Sciatic nerve (tissue), 2 donors: ENCODE measurements at places on chromosomes 1 and 21.

GRCh38 chr21:23968722-23969647 lies 1638.3 kb downstream of the MRPL39 start:
- DNase-seq, result no peak

DNA sequence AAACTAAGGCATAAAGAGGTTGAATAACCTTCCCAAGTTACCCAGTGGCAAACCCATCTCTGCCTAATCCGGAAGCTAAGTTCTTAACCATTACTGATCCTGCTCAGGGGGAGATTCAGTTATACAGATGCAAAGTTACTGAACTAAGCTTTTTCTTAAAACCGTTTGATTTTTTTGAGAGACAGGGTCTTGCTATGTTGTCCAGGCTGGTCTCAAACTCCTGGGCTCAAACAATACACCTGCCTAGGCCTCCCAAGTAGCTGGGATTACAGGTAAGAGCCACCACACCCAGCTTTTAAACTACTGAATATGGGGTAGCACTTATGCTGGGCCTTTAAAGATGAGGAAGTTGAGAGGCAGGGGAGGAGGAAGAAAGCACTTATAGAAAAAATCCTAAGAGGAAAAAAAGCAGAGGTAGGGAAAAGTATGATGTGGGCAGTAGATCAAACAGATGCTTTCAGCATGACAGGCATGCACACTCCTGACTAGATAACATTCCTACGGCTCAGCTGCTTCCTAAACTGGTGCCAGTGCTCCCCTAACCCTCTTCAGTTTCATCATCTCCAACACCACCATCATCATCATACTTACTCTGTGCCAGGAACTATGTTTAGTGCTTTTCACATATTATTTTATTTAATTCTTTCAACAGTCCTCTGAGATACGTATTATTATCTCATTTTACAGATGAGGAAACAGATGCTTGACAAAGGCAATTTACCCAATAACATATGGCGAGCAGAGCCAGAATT lies 5.8 kb downstream of the PAFAH2 start:
- DNase-seq, result no peak

- no peak for DNase-seq
Measured at GRCh38 chr1:4085546-4085945, 185.5 kb upstream of the C1orf174 start.

DNA sequence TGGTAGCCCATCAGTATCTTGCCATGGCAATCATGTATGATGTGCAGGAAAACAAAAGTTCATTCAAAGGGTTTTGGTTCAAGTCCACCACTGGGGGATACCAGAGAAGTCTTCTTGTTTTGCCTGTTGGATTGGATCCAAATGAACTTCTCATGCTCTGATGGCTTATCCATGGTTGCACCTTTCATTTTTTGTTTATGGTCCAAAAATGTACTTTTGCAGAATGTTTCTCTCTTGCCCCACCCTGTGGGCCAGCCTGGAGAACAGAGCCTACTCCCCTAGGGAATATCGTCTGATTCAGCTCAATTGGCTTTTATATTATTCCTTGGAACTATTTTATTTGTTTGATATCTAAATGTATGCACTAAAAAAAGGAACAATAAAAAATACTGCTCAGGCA lies 20.1 kb upstream of the CLCA1 start:
- DNase-seq, result no peak

DNA sequence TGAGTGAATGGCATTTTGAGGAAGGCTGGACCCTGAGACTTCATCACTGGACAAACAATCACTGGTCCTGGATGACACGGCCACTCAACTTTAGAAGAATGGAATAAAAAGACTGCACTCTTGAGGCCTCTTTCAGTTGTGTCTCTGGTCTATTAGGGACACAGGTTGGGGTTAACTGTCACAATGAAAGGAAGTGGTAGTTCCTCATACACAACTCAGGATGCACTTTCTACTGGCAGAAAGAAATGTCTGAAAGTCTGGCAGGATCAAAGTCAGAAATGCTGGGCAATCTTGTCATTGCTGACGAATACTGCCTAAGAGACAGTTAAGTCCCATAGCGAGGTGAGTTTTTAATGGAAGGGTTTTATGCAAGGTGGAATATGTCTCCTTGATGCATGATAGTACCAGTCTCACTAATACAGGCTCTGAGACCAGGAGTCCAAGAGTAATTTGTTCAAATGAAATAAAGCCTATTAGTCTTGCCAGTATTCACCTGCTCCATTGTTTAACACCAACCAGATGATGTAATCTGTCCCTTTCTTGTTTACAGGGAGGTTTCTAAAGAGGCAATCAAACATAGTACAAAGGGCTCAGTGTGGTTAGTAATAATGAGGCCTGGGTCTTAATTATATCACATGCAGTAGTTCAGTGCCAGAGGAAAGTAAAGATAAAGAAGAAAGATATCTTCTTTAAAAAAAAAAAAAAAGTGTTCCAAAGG lies 11.2 kb upstream of the RRP15 start:
- no peak for DNase-seq

- no peak for DNase-seq
Measured at GRCh38 chr1:1351511-1352427, 2.6 kb upstream of the DVL1 start.

GRCh38 chr1:47212636-47213229 lies 19.3 kb downstream of the TAL1 start:
- no peak for DNase-seq

DNA sequence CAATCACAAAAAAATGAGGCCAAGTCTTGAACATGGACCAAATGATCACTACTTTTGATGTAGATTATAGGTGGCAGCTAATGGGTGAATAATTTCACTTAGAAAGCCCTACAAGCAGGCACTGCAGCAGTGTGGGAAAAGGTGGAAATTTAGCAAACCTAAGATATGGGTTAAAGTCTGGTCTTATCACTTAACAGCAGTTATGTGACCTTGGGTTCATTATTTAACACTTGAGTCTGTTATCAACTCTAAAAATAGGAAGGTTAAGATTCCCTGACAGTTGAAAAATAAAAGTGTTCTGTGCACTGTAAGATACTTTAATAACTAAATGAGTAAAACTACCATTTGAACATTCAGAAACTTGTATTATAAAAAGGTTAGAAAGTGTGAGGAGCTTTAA lies 47.5 kb downstream of the SSX2IP start:
- no peak for DNase-seq

DNA sequence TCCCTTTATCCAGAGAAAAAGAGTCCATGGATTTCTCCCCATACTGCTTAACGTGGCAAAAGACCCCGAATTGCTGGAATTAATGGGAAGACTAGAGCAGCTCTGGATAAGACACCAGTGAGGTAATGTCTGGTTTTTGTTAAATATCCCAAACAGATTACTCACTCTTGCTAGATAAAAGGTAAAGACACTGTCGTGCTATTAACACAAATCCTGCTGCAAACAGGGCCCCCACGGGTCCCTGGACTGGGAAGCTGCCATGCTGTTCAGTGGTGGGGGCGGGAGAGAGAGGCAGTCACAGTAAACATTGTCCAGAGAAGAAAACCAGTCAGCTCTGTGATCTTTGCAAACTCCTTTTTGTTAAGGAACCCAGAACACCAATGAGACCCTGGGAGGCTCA lies 15.2 kb upstream of the SRP9 start:
- DNase-seq, result peak; percentile 22

DNA sequence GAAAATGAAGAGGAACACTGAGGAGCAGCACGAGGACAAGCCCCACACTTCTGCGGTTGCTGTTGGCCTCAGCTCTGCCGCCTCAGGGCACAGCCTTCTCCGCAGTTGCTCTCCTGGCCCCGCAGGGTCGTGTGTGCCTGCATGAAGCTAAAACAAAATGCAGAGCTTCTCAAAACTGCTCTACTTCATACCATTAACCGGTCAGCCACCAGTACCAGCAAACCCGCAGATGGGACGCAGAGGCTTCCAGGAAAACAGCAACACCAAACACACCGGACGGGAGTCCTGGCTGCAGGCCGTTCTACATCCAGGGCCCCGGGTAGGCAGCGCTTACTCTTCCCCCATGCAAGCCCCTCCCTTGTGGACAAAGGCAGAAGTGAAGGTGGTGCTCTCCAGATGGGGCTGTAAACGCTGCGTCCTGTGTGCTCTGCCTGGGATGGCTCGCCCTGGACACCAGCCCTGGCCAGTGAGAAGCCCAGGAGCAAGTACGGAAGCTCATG lies 7.1 kb upstream of the C1orf159 start:
- DNase-seq, result no peak

DNA sequence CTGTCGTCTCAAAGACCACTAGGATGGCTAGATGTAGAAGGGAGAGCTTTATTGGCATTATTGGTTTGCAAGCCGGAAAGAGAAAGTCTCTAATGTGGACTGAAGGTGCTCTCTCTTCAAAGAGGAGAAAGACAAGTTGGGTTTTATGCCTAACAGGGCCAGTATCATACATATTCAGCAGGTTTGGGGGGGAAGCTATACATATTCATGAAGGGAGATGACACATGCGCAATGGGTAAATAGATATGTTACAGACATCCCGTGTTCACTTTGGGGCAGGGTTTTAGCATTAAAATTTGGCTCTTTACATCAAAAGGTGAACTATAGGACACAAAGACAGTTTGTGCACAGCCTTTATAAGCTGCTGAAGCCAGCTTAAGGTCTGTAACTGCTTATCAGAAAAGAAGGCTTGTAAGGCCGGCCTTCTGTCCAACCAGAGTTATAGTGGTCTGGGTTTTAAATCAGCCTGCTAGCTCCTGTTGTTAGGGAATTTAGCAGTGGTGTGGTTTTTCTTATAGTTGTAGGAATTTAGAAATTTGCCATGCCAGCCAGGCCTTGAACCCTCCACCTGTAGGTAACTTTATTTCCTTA lies 46.5 kb upstream of the LRRN2 start:
- no peak for DNase-seq

- no peak for DNase-seq
Measured at GRCh38 chr1:172824209-172824608, 165.3 kb downstream of the FASLG start.

DNA sequence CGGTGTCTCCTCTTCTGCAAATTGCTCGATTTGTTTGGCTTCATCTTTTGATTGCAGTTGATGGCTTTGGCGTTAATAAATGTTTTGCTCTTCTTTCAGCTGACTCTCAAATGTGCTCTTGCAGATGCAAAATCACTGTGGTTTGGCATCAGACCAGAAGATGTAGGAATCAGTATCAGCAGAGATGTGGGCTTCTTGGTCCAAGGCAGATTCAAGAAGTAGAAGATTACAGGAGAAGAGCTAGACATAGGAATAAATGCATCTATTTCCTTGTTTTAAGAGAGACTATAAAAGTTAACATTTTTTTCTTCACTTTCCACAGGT lies 59.8 kb upstream of the BACH1 start:
- DNase-seq, result no peak

- DNase-seq, result no peak
Measured at GRCh38 chr1:220267630-220268029, 4.6 kb downstream of the RAB3GAP2 start.

DNA sequence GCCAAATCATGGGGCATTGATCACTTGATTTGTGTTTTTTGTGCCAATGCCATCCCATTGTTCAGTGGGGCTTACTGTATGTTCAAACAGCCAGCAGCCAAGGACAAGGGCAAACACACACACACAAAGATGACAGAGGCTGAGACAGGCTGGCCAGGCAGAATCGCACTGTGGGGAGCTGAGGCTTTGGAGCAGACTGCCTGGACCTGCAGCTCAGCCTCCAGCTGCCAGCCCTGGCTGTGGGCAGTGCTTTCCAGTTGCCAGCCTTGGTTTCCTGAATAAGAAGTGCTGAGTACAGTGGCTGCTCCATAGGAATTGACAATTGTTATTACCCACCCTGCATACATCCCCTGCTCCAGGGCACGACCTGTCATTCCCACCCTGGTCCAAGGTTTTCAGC lies 16.9 kb upstream of the PCP4 start:
- no peak for DNase-seq

- DNase-seq, result no peak
Measured at GRCh38 chr1:209815931-209816341, 10.0 kb upstream of the IRF6 start.

- no peak for DNase-seq
Measured at GRCh38 chr1:218412171-218412570, 67.0 kb downstream of the TGFB2 start.

DNA sequence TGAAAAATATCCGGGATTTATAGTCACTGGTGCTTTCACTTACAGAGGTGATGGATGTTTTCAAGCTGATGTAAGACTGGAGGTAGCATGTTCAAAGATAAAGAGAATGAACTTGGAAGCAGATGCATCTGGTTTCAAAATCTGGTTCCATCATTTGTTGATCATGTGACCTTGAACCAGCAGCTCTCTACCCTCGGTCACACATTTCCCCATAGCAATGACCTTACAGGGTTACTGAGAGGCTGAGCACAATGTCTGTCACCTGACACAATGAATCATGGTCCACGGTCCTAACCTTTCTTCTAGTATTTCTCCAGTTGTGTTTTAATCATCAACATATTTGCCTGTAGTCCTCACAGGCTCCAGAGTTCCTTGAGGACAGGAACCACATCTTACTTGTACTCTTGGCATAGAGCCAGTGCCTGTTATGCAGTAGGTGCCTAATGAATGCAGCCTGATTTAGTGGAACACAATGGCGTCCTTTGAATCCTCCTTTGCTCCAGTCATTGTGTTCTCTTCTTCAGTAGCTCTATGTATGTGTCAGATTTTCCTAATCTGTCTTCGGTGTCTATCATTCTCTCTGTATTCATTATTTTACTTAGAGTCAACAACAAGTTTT lies 667.3 kb downstream of the PTPRU start:
- no peak for DNase-seq

- peak; percentile 70 for DNase-seq
Measured at GRCh38 chr1:41242342-41243078, 404 bp upstream of the SCMH1 start.

DNA sequence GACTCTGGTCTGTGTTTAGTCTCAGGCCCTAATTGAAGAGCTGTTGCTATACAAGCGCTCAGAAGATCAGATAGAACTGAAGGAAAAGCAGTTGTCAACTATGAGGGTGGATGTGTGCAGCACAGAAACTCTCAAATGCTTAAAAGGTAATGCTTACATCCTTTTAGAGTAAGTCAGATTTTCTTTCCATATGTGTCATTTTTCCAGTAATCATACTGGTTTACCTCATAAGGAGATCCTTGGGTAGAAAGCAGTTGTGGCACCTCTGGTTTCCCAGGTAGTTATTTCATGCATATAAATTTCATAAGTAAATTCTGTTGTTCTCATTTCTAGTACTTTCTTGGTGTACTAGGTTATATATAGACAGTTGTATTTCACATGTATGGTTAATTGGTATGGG lies 43.0 kb upstream of the TARS2 start:
- DNase-seq, result no peak

DNA sequence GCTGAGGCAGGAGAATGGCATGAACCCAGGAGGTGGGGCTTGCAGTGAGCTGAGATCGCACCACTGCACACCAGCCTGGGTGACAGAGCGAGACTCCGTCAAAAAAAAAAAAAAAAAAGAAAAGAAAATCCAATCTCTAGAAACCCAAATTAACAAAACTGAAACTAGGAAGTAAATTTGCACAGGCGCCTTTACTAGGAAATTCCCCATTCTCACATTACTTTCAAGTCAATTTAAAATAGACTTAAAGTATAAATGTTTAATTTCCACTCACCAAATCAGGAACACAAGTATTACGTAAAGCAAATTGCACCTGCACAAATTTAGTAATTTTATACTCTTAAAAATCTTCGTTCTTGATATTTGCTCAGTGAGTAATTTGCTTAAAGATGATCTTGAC lies 67.8 kb upstream of the BCAR3 start:
- DNase-seq, result no peak

GRCh38 chr1:246065592-246065991 lies 441.5 kb downstream of the SMYD3 start:
- no peak for DNase-seq

GRCh38 chr21:44548381-44548780 lies 2.9 kb downstream of the KRTAP10-2 start:
- DNase-seq, result no peak

GRCh38 chr1:51963592-51964308 lies 26.8 kb downstream of the RAB3B start:
- no peak for DNase-seq
